Lung (tissue), 17 donors: ENCODE measurements at places on chromosomes 2 and 18. TPM values are rescaled to one million over a fixed set of nuclear protein-coding genes. Genes with fewer than 3 reads are reported as not detected.
A peak's percentile ranks its signal among the peaks of the same experiment; 100 is the strongest.

DNA sequence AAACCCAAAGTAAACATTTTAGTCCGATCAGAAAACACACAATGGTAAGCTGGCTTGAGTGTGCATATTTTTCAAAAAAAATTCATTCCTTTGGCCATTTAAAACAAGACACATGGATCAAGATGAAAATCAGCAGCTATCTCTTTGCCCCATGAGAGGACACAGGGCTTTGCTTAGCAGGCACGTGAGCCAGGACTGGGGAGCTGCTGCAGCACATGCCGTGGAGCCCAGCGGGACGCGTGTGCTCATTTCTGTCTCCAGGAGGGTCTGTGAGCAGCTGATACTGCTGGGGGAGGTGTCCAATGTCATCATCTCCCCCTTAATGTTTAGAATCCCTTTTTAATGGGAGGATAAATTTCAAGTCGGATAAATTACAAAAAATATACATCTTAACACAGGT is 49.8 kb upstream of the CNGA3 start:
- DNase-seq = no peak

- peak; percentile 31 for DNase-seq
Observed at GRCh38 chr18:11752116-11752911, 63.2 kb downstream of the GNAL start.

DNA sequence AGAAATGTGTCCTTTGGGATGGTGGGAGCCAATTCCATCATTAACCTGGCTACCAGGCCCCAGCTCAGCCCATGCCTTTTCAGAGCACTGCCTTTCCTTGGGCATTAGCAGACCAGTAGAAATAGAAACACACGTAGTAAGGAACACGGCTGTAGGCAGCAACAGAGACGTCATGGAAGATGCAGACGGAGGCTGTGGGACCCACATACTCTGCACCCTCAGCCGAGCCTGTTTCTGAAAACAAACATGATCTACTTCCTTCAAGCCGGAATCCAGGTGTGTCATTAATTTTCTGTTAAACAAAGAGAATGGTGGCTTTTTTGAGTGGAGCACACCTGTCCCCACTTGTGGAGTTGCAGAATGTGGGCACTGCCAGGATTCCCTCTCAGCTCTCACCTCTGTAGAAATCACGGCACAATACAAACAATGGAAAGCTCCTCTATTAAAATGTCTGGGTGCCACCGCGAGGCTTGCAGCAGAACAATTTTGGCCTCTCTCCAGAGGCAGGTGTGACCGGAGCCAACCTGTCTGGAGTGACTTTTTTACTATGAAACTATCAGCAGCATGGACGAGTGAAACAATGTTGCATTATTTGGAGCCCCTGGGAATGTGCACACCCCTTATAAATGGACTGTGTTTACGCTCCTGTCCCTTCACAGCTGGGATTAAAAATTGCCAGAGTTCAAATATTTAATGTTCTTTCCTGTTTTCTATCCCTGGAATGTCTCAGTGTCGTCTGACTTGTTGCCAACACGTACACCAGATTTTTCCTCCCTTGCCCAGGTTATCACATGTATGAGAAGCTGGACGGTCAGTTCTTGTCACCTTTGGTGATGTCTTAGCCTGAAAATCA is 31.7 kb downstream of the SPP2 start:
- peak; percentile 66 for DNase-seq

- peak; percentile 56 for DNase-seq
Observed at GRCh38 chr2:27016801-27017325, 15.9 kb upstream of the TMEM214 start.

GRCh38 chr2:25041307-25041927 is 459 bp upstream of the EFR3B start:
- DNase-seq = peak; percentile 61

Gene TRIM43
- total RNA-seq = not detected

Gene SATB2
- 3.7 TPM for total RNA-seq

DNA sequence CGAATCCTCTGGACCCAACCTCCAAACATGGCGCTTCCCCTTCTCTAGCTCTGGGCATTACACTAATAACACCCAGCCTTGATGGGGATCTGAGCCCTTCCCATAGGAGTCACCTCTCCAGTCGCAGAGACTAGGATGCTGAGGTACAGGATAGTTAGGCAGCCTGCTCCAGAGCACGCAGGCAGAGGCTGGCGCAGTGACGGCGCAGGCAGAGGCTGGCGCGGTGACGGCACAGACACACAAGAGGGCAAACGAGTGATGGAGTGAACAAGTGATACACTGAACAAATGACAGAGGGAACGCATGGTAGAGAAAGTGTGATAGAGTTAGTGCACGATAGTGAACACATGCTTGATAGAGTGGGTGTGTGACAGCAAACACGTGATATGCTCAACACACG is 518.5 kb downstream of the EIPR1 start:
- no peak for DNase-seq

Gene HYCC2
- 36.4 TPM for total RNA-seq

Gene NTSR2
- not detected for total RNA-seq

DNA sequence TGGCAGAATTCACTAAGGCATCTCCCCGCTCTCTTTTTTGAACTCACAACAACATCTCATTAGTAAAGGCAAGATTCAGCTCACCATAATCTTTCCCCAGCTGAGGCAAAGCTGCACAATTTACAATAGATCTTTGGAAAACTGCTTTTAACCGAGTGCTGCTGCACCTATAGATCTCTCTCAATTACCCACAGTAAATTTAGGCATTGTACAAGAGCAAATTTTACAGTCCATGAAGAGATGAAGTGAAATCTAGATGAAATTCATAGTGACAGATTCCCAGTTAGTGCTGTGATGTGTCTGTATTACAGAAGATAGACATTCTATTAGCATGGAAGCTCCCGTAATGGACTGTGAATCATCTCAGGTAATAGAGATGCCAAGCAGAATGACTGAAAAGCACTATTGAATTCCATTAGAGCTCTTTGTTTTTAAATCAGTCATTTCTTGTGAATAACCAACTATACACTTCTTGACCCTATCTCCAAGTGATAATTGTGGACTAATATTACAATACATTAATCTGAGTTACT is 36.4 kb upstream of the INSIG2 start:
- DNase-seq = no peak

GRCh38 chr2:1571477-1572417 is 158.5 kb downstream of the TPO start:
- no peak for DNase-seq
